ENCODE measurements at places on chromosomes 1 and 21.
A peak's percentile ranks its signal among the peaks of the same experiment; 100 is the strongest.

- no peak for DNase-seq
Observed at GRCh38 chr1:38129473-38129872, 82.9 kb upstream of the POU3F1 start.

- no peak for DNase-seq
Observed at GRCh38 chr1:119015547-119015946, 27.4 kb upstream of the TBX15 start.

DNA sequence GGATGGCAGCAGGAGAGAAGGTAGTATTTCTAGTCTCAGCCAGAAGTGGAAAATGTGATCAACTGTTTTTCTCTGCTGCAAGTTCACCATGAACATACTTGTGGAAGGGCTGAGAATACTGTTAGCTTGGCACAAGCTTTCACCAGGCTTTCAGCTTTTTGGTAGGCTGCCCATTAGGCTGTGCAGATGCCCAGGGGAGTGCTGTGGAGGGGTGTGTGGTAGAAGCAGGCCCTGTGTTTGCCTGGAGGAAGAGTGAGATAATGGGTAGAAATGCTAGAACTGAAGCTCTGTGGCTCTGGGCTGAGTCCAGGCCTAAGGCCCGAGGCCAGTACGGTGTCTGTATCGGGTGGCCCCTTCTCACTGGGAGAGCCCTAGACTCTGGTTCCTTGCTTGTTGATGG, 9.8 kb downstream of the DNAJC6 start:
- no peak for DNase-seq

DNA sequence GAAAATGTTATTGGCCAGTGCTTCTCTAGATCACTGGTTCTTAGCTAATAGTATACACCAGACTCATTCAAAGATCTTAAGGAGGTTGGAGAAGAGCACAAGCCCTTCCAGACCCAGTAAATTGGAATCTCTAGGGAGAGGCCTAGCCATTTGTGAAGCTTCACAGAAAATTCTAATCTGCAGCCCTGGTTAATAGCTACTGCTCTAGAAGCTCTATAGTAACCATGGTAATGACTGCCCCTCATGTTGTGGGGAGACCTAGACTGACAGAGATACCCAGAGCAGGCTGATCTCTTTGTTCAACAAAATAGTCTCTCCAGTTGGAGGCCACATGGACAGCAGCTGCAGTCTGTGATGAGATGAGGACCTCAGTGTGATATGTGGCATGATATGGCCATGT, 31.7 kb downstream of the ARID1A start:
- no peak for DNase-seq

DNA sequence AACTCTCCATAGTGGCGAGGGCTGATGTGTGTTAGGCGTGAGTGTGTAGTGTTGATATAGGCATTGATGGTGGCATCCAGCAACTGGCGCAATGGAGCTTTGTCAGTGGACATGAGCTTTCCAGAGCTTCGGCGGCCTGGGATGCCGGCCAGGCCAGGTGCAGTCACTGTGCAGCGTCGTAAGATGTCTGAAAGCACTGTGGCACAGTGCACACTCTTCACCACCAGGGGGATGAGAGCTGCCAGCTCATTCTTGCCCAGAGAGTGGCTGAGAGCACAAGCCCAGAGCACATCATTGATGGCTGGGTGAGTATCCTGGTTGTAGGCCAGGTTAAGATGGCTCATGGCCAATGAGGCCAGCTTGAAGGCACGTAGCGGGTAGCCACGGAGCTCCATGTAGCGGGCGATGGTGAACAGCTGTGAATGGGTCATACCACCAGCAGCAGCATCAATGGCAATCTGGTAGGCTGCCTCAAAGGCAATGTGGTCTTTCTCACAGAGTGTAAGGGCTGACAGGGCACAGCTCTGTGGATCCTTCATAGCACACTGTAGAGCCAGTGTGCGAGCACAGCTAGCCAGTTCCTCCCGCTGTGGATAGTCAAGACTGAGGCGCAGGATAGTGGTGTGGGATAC, 6.7 kb downstream of the UROD start:
- no peak for DNase-seq

DNA sequence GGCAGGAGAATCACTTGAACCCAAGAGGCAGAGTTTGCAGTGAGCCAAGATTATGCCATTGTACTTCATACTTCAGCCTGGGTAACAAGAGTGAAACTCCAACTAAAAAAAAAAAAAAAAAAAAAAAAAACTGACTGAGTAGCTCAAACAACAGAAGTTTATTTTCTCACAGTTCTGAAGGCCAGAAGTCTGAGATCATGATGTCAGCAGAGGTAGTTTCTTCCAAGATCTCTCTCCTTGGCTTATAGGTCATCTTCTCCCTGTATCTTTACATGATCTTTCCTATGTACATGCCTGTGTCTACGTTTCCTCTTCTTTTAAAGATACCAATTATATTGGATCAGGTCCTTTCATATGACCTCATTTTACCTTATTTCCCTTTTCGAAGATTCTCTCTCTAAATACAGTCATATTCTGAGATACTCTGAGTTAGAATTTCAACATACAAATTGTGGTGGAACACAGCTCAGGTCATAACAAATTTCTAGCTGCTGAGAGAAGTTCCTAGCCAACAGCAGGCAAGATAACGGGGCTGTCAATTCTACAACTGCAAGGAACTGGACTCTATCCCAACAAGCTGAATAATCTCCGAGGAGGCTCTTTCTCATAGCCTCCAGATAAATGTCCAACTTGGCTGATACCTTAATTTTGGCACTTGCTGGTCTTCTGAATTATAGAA, 187.7 kb upstream of the ADAMTS5 start:
- DNase-seq, result no peak

DNA sequence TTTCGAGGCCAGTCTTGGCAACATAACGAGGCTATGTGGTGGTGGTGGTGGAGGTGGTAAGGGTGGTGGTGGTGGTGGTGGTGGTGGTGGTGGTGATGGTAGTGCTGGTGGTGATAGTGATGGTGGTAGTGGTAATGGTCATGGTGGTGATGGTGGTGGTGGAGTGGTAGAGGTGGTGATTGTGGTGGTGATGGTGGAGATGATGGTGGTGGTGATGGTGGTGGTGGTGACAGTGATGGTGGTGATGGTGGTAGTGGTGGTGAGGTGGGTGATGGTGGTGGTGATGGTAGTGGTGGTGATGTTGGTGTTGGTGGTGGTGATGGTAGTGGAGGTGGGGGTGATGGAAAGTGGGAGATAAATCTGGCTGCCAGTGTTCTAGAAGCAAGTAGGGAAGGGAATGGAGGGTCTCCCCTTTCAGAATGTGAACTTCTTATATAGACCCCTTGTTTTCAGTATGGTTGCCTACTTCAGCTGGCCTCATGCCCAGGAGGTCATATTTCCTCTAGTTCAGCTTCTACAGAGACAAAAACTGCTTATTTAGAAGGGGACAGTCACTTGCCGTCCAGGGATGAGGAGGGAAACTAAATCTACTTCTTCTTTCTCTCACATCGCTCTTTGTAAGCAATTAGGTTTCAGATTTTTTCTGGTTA, 27.5 kb downstream of the SH3BGR start:
- no peak for DNase-seq

- DNase-seq, result no peak
Observed at GRCh38 chr1:67469431-67469830, 39.2 kb upstream of the SERBP1 start.

DNA sequence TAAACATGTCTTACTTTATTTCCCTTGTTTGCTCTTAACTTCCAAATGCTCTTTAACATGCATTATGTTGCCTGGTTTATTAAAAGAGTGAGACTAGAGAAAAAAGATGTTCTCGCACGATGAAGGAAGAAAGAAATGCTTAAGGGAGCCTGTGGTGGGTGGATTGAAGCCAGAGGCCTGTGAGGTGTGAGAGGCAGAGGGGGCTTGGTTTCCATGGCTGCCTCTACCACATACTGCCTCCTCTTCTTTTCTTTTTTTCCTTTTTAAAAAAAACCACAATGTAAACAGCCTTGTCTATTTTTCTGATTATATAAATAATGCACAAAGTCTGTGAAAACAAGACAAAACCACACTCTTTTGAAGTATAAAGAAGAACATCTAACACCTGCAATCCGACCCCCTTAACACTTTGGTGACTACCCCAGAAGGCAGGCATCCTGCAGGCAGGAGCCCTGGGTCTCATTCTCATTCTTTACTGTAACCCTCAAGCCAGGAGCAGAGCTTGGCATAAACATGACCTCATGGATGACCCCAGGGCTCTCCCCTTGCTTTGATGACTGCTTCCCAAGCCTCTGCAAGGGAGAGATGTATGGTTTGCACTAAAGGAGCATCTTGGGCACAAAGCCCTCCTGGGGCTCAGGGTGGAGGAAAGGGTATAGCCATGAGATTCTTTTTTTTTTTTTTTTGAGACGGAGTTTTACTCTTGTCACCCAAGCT, 10.1 kb upstream of the PARP1 start:
- no peak for DNase-seq

- no peak for DNase-seq
Observed at GRCh38 chr1:86573763-86574484, 27.0 kb downstream of the CLCA4 start.

- no peak for DNase-seq
Observed at GRCh38 chr21:27776925-27777553, 810.2 kb upstream of the ADAMTS5 start.

DNA sequence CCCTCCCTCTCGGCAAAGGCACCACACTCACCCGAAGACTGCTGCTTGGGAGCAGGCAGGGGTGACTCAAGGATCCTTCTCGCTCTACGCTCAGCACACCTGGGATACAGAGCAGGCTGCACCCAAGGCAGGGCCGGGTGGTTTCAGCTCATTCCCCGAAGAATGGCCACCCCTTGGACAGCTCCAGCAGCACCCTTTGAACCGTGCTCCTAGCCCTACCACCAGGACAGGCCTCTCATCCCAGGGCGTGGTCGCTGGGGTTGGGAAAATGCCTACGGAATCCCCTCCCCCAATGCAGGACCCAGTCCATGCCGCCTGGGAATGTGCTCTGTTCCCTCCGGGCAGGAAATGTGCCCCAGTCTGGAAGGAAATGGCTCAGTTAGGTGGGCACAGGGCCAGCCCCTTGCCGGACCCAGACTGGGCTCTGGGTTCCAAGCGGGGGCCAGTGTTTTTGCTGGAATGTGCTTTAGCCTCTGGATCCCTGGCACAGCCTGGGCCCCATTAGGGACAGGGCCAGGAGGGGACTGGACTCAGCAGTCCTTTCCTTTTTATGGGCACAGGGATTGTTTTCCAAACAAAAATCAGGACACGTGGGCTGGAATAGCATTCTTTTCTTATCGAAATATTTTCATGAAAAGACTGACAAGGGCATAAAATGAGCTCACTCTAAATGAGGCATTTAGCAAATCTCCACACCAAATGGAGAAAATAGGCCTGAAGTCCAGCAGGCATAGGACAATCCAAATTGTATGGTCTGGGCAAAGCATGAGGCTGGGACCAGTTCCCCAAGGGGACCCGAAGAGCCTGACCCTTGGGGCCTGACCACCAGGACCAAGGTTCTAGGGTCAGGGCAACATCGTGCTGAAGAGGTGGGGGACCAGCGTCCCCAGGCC, 7.3 kb downstream of the TMEM82 start:
- DNase-seq, result no peak

GRCh38 chr21:41537356-41537755, 29.4 kb upstream of the TMPRSS2 start:
- no peak for DNase-seq

GRCh38 chr1:99266726-99267125, 2.4 kb downstream of the PLPPR4 start:
- peak; percentile 65 for DNase-seq

DNA sequence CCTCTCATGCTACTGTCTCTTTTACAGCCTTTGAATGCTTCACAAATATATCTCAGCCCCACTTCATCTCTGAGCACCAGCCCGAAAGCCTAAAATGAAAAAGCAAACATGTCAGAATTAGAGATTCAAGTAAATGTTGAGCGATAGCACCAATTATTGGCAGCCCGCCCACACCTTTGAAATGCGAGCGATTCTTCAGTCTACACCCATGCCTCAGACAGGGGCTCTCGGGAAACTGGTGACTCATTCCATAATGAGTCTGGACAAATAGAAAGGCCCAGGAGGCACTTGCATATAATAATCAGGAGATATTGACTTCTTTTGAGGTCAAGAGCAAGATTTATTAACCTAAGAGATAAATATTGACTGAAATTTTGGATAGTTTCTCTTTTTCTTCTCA, 487.3 kb upstream of the PTBP2 start:
- no peak for DNase-seq

GRCh38 chr1:20625176-20626097, 7.8 kb upstream of the PINK1 start:
- DNase-seq, result no peak

DNA sequence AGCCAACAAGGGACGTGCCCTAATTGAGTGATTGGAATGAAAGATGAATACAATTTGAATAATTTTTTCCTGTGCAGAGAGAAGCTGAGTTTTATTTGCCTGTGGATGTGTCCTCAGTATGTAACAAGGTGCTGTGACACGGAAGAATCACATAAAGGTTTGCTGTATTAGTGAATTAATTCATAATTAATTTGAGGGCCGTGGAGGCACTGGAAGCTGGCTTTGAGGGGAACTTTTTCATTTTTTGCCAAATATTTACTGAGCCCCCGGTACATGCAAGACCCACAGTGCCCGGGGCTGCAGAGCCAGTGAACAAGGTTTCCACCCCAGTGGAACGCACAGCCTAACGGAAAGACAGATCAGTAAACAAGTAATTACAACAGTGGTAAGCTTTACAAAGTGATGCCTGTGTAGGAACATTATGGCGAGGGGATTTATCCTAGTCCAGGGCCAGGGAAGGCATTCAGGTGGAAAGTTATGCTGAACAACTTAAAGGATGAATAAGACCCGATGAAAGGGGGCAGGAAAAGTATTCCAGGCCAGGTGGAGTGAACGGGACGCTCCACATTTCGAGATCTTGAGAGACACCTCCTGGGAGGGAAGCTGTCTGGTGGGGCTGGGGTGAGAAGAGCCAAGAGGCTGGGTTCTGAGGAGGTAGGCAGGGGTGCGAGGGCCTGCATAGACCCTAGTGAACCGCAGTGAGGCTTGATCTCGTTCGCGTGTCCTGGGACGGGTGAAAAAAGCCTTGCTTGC, 773 bp upstream of the RCC2 start:
- DNase-seq, result no peak

GRCh38 chr21:25507522-25507921, 99.8 kb downstream of the MRPL39 start:
- DNase-seq, result no peak

- no peak for DNase-seq
Observed at GRCh38 chr1:56399326-56399725, 180.0 kb downstream of the PLPP3 start.

DNA sequence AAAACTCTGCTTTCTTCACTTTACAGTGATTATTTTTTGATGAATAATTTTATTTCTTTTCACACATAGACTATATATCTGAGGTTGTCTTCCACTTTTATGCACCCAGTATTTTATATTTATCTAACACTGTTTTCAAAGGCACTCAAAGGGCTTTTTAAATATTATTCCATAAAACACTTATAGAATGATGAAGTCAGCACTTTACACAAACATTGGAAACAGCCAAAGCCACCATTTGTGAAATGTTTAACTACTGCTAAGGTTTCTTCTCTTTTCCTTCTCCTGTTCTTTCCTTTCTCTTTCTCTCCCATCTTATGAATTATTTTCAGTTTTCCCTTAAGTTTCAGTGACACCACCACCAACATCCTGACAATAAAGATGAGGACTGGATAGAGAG, 317.7 kb upstream of the FAM78B start:
- DNase-seq, result no peak

Data from HFF-Myc (cell line).